Activated CD8-positive, alpha-beta T cell treated with anti-CD3 and anti-CD28 coated beads, Interleukin-2, amount 10 ng/mL, durations not matched to agents 7 days and 5 days (primary cell): ENCODE measurements at places on chromosomes 1 and 21. TPM values are rescaled to one million over a fixed set of nuclear protein-coding genes. Genes with fewer than 3 reads are reported as not detected.

TNNT2 gene
- total RNA-seq = not detected

SETSIP gene
- 0.55 TPM for total RNA-seq

MYOG gene
- not detected for total RNA-seq

DNA sequence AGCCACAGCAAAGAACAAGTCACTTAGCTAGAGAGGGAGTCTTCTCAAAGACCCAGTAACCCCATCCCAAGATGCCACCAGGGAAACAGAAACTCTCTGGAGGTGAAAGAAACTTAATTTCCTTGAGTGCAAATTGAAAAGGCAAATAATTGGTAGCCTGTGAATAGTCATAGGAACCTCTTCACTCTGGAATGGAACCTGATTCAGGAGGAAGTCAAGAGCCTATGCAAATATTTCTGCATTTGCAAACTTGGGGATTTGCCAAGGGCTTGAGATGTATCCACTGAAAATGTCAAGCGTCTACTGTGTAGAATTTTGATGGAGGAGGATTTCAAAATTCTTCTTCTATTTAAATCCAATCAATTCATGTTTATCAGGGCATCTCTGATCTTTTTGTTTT, 5.7 kb downstream of the HIVEP3 start:
- H3K4me3 ChIP-seq = no peak overlapping the region
- H3K27me3 ChIP-seq = no peaks in the 10 kb centered on the region
- no peak for DNase-seq
- H3K36me3 ChIP-seq = peaks cover 14% of the 10 kb centered on the region
- peaks cover 51% of the 10 kb centered on the region for H3K4me1 ChIP-seq
- H3K27ac ChIP-seq = no peak overlapping the region

- H3K4me1 ChIP-seq = no peaks in the 10 kb centered on the region
- no peaks in the 10 kb centered on the region for H3K36me3 ChIP-seq
- no peak overlapping the region for H3K27ac ChIP-seq
- no peak for DNase-seq
- no peak overlapping the region for H3K4me3 ChIP-seq
- H3K27me3 ChIP-seq = no peaks in the 10 kb centered on the region
Measured at GRCh38 chr1:240491156-240491555, 120.8 kb downstream of the GREM2 start.

DNA sequence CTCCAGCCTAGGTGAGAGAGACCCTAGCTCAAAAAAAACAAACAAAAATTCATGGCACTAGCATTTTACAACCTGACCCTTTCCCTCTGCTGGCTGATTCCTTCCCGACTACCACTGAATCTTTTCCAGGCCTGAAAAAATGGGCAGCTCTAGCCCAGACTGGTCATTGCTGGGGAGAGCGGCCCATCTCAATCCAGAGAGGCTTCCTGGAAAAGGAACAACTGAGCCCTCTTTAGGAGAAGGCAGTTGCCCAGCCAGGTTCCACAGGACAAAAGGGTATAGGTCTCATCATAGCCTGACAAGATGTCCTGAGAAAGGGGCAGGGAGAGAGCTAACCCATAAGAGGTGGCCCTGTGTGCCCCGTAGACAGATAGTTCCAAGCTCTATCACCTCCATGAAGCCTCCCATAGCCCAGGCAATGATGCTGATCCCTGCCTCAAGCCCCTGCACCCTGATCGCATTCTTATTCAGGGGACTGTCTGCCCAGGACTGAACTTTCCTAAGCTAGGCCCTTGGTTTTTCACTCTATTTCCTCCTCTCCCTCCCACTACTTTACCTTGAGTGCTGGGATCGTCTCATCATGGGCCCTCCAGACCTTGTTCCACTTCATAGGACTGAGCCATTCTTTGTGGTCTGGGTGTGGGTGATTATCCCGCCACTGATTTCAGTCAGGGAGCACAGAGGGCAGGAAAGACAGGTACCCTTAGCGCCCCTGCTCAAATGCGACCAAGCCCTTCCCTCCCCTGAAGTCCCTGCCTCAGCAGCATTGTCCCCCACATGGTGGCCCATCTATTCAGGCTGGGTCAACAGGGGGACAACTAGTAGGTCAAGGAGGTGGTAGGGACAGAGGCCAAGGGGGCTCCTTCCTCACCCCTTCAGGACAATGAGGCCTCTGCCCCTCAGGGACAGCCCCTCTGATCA, 18.2 kb downstream of the RHBG start:
- no peaks in the 10 kb centered on the region for H3K36me3 ChIP-seq
- no peak overlapping the region for H3K27ac ChIP-seq
- peaks cover 13% of the 10 kb centered on the region for H3K4me1 ChIP-seq
- H3K4me3 ChIP-seq = no peak overlapping the region
- H3K27me3 ChIP-seq = peaks cover 35% of the 10 kb centered on the region
- no peak for DNase-seq

DNA sequence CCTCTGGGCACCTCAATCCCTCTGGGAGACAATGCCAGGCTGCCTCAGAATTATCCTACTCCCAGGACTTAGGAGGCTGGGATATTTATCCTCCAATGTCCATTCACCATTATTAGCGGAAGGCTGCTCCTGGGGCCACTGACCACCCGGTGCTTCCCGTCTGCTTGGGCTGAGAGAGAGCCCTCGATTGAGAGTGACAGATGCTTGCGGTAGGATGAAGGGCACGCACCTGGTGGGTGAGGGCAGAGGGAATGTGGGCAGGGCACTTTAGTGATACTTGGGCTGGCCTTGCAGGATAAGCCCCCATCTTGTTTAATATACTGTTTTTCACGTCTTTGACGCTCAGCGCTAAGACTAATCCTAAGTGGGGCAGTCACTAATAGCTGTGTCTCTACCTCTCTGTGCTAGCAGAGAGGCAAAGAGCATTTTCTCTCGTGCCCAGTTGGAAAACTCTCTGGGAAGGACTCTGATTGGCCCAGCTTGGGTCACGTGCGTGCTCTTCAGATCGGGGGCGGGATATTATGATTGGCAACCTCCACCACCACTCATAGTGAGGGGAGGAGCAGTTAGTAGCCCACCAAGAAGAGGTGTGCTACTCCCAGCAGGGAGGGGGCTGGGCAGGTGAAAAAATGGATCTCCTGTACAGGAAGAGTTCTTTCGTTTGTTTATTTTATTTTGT, 10.6 kb upstream of the PARS2 start:
- no peak overlapping the region for H3K27ac ChIP-seq
- no peaks in the 10 kb centered on the region for H3K27me3 ChIP-seq
- H3K4me3 ChIP-seq = no peak overlapping the region
- peaks cover 4% of the 10 kb centered on the region for H3K4me1 ChIP-seq

GRCh38 chr1:34378968-34379856, 202.5 kb downstream of the C1orf94 start:
- H3K4me3 ChIP-seq = no peak overlapping the region
- no peak for DNase-seq
- peaks cover 15% of the 10 kb centered on the region for H3K27me3 ChIP-seq
- no peaks in the 10 kb centered on the region for H3K36me3 ChIP-seq
- H3K27ac ChIP-seq = no peak overlapping the region

DNA sequence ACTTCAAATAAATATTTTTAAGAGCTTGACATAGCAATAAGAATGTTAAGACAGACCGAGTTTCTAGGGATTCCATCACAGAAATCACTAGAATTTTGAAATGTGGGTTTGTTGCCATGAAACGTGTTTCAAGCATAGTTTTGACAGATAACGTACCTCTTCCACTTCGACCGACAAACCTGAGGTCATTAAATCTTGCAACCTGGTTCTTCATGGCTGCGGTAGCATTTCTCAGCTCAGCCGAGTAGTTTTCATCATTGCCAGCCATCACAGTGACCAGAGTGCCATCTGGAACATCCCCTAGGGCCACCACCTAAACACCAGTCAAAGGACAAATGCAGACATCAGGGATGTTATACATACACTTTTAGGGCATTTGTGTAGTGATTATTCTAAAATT, 168.7 kb downstream of the RUNX1 start:
- H3K4me1 ChIP-seq = peaks cover 13% of the 10 kb centered on the region
- H3K27ac ChIP-seq = no peak overlapping the region
- H3K4me3 ChIP-seq = no peak overlapping the region
- no peaks in the 10 kb centered on the region for H3K27me3 ChIP-seq

DNA sequence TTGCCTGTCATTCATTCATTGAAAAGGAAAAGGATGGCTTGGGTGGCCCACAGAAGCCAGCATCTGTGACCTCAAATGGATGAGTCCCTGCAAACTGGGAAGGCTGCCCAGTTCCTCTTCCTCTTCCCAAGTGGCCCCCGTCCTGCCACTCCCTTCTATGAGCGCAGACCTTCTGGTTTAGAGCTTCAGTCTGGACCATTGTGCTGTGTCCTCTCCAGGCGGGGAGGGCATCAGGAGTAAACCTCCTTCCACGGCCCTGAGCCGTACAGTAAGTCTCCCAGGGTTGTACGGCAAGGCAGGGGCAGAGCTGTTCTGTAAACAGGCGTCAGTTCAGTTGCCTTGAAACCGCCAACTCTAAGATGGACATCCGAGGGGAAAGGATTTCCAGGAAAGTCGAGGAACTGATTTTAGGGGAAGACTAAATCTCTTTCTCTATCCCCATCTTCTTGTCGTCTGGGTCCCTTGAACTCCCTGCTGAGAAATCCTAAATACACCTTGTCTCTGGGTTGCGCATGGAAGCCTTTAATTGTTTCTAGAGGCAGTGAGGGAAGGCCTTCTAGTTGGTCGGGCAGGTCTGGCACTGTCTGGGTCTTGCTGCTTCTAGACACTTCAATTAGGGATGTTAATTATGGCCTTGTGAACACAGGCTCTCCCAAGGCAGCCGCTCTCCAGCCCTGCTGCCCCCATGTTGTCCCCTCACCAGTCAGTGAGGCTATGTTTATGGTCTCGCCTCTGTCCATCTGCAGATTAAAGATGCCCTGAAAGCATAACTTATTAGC, 22.1 kb downstream of the SOX13 start:
- no peak overlapping the region for H3K27ac ChIP-seq
- no peak overlapping the region for H3K4me3 ChIP-seq

- no peak overlapping the region for H3K4me3 ChIP-seq
- no peak overlapping the region for H3K27ac ChIP-seq
- H3K4me1 ChIP-seq = no peaks in the 10 kb centered on the region
- H3K27me3 ChIP-seq = peaks cover 7% of the 10 kb centered on the region
Measured at GRCh38 chr1:168766568-168766967, 37.6 kb upstream of the DPT start.

- H3K36me3 ChIP-seq = no peaks in the 10 kb centered on the region
- no peaks in the 10 kb centered on the region for H3K27me3 ChIP-seq
- peaks cover 25% of the 10 kb centered on the region for H3K4me1 ChIP-seq
- DNase-seq = no peak
- no peak overlapping the region for H3K4me3 ChIP-seq
- H3K27ac ChIP-seq = no peak overlapping the region
Measured at GRCh38 chr1:232574889-232575762, 54.8 kb downstream of the SIPA1L2 start.

- no peak overlapping the region for H3K4me3 ChIP-seq
- no peak overlapping the region for H3K27ac ChIP-seq
- H3K36me3 ChIP-seq = peaks cover 11% of the 10 kb centered on the region
- H3K4me1 ChIP-seq = peaks cover 37% of the 10 kb centered on the region
- no peak for DNase-seq
- H3K27me3 ChIP-seq = no peaks in the 10 kb centered on the region
Measured at GRCh38 chr1:145922266-145922665, 3.7 kb upstream of the PEX11B start.
